Stimulated activated CD4-positive, alpha-beta T cell treated with anti-CD3 and anti-CD28 coated beads, TNF-alpha, amount 100 ng/mL, for 4 hours (primary cell): ENCODE measurements at places on chromosomes 6 and 20.

GRCh38 chr6:12537389-12537788, 179.2 kb upstream of the PHACTR1 start:
- no peak for DNase-seq

- DNase-seq: no peak
Observed at GRCh38 chr6:139608466-139609261, 234.2 kb upstream of the CITED2 start.

GRCh38 chr6:12408752-12409151, 118.6 kb downstream of the EDN1 start:
- DNase-seq: no peak

DNA sequence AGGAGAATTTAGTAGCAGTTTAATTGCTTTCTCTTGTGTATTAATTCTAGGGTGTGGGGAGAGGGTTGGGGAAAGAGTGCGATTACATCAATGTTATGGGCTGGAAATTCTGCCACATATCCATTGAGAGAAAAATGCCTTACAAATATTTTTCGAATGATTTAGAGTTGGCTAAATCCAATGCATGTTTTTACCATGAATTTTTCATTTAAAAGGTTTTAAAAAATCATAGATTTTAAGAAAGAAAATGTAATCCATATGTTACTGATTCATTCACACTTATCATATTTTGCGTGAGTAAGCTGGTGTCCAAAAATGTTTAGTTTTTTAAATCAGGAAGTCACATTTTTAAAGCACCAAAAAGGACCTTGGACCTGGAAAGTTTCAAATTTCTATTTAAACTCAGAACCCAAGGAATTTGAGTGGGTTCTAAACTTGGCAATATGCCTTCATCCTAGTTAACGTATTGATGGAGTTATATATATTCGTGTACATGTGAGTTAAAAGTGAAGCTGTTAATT, 627.4 kb upstream of the CITED2 start:
- no peak for DNase-seq

GRCh38 chr6:44058617-44059358, 68.5 kb downstream of the MRPL14 start:
- no peak for DNase-seq

DNA sequence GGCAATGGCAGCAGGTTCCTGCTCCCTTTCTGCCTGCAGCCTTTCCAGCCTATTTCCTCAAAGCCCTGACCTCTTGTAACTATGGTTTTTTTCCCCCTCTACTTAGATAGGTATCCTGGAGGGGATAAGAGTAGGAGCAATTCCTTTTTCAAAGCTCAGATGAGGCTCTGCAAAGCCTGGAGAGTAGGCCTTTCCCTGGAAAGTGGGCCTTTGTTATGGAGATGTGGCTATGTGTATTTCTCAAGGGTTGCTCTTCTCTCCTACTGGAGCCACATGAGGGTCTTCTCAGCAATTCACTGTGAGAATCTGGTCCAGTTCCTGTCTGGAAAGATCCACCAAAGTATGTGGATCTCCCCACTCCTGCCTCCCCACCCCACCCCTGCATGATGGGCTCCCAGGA, 96.0 kb downstream of the DTD1 start:
- DNase-seq: no peak

DNA sequence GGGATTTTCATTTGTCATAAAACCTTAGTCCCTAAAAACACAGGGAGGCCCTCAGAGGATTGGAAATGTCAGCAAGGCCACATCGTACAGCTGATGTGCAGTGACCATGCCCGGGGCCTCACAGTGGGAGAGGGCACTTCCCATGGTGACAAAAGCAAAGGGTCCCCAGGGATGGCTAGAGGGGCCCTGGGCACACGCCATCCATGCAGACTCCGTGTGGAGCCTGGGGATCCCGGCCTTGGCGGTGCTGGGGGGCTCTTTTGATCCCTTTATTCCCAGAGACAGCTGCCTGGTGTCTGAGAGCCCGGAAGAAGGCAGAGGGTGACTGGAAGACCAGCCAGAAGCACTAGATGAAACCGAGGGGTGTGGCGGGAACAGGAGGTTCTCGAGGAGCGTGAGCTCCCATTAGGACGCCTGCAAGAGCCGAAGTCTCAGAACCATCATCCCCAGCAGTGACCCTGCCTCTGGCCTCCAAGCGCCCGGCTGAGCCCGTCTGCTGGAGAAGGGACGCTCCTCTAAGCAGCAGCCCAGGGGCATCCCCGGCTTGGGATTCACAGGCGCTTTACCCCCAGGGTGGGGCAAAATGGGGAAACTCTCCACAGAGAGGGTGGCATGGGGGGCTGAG, 49.1 kb upstream of the FRMD1 start:
- no peak for DNase-seq

GRCh38 chr6:39330057-39330456, 7.6 kb upstream of the KCNK16 start:
- DNase-seq: no peak

GRCh38 chr6:70208235-70208790, 94.6 kb downstream of the COL9A1 start:
- no peak for DNase-seq

DNA sequence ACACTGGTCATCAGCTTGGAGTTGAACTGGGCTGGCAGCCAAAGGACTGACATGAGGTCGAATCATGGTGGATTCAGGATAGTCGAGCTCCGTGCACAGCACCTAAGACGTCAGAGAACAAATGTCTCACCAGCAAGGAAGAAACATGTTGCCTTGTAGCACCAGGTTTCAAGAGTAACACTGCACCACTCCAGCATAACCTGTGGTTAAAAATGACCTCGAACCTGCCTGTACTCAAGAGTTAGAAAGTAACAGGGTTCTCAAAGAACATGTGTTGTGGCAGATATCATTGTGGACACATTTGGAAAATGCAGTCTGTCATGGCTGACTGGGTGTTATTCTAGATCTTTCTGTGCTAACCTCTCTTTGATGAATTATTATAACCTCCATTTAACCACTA, 511.6 kb downstream of the CDH26 start:
- no peak for DNase-seq

GRCh38 chr6:127924440-127924839, 23.6 kb upstream of the THEMIS start:
- no peak for DNase-seq

- DNase-seq: no peak
Observed at GRCh38 chr20:36004045-36004444, 35.7 kb downstream of the CNBD2 start.

DNA sequence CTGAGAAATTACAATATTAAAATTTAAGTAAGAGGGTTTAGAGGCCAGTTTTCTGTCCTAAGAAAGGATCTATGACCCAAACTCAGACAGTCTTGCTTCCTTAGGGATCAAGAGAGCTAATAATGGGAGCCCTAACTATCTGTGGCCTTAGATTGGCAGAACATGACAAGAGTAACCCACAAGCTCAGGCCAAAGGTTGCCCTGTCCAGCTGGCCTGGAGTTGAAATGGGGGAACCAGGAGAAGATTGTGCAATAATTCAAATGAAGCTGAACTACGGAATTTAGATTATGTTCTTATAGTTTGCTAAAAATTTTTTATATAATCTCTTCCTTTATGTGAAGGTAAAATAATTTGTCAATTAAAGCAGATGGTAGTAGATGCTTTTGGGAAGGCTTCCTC, 26.4 kb downstream of the LAMA4 start:
- no peak for DNase-seq
